ENCODE measurements at places on chromosomes 1 and 21. TPM values are rescaled to one million over a fixed set of nuclear protein-coding genes. Genes with fewer than 3 reads are reported as not detected.

GRCh38 chr1:48092401-48092800, 95.2 kb upstream of the TRABD2B start:
- no peak for DNase-seq

DNA sequence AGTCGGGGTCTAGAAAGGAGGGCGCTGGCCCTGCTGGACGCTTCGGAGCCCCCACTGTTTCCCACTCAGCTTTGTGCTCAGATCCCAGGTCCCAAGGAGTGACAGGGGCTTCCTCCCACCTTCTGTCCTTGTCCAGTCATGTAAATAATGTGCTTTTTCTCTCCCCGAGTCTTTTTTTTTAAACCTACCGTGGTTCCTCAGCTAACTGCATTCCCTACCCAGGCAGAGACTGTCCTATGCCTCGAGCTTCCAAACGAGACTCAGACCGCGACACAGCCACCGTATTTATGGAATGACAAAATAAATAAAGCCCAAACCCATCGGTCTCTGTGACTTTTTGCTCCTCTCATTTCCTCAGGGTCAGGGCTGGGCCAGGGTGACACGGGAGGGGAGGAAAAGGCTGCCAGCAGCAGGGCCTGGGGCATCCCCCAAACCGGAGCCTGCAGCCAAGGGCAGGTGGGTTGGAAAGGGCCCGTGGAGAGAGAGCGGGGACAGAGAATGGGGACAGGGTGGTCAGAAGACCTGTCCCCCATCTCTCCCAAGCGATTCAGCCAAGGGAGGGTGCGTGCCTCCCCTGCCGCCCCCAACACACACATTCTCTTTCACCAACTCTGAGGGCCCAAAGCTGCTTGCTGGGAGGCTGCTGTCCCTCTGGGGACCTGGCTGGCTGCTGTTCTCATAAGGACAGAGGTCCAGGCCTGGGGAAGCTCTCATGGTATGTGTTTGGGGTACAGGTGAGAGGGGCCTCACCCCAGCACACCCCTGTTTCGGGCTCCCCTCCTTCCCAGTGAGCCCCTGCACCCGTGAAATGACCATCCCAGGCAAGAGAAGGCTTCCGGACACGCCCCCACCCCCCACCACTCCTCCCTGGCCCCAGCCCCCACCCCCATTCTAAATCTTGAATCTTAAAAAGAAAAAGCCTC, 55.4 kb downstream of the KCNAB2 start:
- no peak for DNase-seq

KMO gene
- total RNA-seq = not detected

NES gene
- total RNA-seq = 66.9 TPM

KRTAP12-2 gene
- total RNA-seq = not detected

GRCh38 chr1:243944429-243945160, 94.6 kb upstream of the AKT3 start:
- peak; percentile 39 for DNase-seq

DNA sequence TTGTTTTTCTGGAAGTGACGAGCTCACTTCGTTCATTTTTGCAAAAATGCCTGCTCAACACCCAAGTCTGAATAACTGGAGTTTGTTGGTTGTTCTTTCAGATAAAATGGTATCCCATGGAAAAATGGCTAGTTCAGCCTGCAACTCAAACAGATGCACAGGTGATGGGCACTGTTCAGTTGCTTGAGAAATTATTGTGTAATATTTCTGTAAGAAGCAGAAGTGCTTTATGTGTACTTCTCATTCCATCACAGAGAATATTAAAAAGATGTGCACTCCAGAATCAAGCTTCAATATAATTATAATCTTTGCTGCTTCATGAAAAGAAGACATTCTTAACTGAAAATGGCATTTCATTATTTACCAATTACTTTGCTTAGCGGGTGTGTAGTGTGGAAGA, 9.1 kb downstream of the SYT2 start:
- DNase-seq = no peak

- peak; percentile 36 for DNase-seq
Observed at GRCh38 chr21:29233256-29233546, 65.5 kb upstream of the BACH1 start.

DNA sequence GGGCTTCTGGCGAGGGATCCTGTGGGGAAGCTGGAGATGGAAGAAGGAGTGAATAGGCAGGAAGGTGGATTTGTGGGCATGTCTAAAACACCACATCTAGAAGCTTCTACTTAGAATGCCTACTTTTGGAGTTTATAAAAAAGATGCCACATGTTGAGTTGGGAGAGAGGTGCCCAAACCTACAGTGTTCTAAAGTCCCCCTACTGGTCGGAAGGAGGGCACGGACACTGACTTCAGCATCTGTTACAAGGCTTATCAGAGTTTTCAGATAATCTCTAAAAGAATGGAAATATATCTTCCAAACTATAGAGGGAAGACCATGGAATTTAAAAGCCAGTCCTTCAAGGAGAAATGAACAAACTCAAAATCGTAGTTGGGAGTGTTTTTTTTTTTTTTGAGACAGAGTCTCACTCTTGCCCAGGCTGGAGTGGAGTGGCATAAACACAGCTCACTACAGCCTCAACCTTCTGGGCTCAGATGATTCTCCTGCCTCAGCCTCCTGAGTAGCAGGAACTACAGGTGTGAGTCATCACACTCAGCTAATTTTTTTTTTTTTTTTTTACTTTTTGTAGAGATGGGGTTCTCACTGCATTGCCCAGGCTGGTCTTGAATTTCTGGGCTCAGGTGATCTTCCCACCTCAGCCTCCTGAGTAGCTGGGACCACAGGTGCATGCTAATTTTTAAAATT, 14.8 kb downstream of the IBA57 start:
- DNase-seq = peak; percentile 10

TRNP1 gene
- total RNA-seq = 13.2 TPM

DNA sequence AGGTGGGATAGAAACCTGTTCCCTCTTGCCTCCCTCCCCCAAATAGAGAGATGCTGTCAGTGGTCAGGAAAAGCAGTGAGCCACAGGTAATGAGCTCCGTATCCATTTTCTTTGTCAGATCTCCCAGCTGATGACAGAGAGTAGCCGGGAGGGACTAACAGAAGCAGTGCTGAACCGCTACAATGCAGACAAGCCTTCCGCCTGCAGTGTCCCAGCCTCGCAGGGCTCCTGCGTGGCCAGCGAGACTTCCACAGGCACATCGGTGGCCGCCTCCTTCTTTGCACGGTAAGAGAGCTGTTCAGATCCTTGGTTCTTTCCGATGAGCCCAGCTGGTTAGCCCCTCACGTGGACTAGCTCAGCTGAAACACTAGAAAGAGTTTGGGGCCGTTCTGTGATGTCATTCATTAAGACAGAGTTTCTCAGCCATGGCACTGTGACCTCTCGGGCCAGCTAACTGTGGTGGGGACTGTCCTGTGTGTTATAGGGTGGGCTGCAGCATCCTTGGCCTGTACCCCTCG, 264.7 kb downstream of the KIF26B start:
- no peak for DNase-seq

- no peak for DNase-seq
Observed at GRCh38 chr1:110319332-110320167, 19.6 kb upstream of the RBM15 start.

All from fibroblast of villous mesenchyme (primary cell).